HCT116 (cell line): ENCODE measurements at places on chromosomes 4 and X. TPM values are rescaled to one million over a fixed set of nuclear protein-coding genes. Genes with fewer than 3 reads are reported as not detected.

The MAD2L1 gene
- total RNA-seq, result 92.9 TPM

The ARR3 gene
- total RNA-seq, result not detected

The DOK7 gene
- total RNA-seq, result 2.4 TPM

The FGF16 gene
- not detected for total RNA-seq

The CYLC1 gene
- total RNA-seq, result not detected

The TRAPPC11 gene
- 15.6 TPM for total RNA-seq

The TDO2 gene
- 0.27 TPM for total RNA-seq

The CDS1 gene
- 14.6 TPM for total RNA-seq

The PABPC1L2B gene
- not detected for total RNA-seq

The NKX1-1 gene
- not detected for total RNA-seq

The WAS gene
- 0.84 TPM for total RNA-seq

The CNGA2 gene
- total RNA-seq, result not detected

The PROM1 gene
- total RNA-seq, result 17.7 TPM

The PHOX2B gene
- not detected for total RNA-seq

The ARSH gene
- not detected for total RNA-seq

The RNF212 gene
- not detected for total RNA-seq

The DMD gene
- 0.05 TPM for total RNA-seq

The PGRMC1 gene
- 81.6 TPM for total RNA-seq

The LIAS gene
- 23.5 TPM for total RNA-seq

The DNAAF6 gene
- not detected for total RNA-seq

The ELF4 gene
- total RNA-seq, result 19.2 TPM

The SSX3 gene
- total RNA-seq, result not detected

The TRIM61 gene
- total RNA-seq, result 0.15 TPM

The OPHN1 gene
- total RNA-seq, result 2.9 TPM

The CTAG1A gene
- total RNA-seq, result not detected

The ARHGAP6 gene
- 0.10 TPM for total RNA-seq

The ERAS gene
- total RNA-seq, result not detected

The OTC gene
- total RNA-seq, result not detected

The MAGEA12 gene
- not detected for total RNA-seq

The ALG13 gene
- 50.4 TPM for total RNA-seq

The PITX2 gene
- 8.3 TPM for total RNA-seq

The GPC3 gene
- total RNA-seq, result 0.98 TPM

The PRKG2 gene
- total RNA-seq, result 2.1 TPM

The MAGEB10 gene
- total RNA-seq, result not detected

The WNK3 gene
- total RNA-seq, result 0.05 TPM

The CFAP99 gene
- 0.42 TPM for total RNA-seq

The SEPTIN6 gene
- 10.8 TPM for total RNA-seq

The DTHD1 gene
- not detected for total RNA-seq

The ARHGAP4 gene
- 67.4 TPM for total RNA-seq

The ASMT gene
- not detected for total RNA-seq

The TRPC3 gene
- 0.25 TPM for total RNA-seq

The CT55 gene
- not detected for total RNA-seq
